ENCODE measurements at places on chromosomes 12 and 14. TPM values are rescaled to one million over a fixed set of nuclear protein-coding genes. Genes with fewer than 3 reads are reported as not detected.

- no peak for DNase-seq
Measured at GRCh38 chr12:88181881-88182280, 39.8 kb downstream of the TMTC3 start.

- DNase-seq = no peak
Measured at GRCh38 chr14:100736269-100737180, 9.8 kb downstream of the DLK1 start.

- DNase-seq = no peak
Measured at GRCh38 chr12:94750864-94751263, 100.5 kb upstream of the TMCC3 start.

DNA sequence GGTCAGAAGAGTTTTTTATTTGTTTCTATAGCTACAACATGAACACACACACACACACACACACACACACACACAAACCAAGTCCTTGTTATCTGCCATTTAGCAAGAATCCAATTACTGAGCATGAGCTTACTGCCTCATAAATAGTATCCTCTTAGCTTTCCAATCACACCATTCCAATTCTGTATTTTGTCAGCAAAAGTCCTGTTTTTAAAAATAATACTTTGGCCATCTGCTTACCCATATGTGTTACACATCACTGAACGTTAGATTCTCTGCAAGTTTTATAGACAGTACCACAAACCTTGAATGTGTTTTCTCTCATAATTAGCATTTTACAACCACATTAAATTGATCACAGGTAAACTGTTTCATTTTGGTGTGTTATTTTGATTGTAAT lies 1905.4 kb upstream of the FLRT2 start:
- DNase-seq = no peak

GRCh38 chr14:57865403-57866198 lies at the start of gene SLC35F4:
Gene SLC35F4, minus strand, starts transcription at chr14:57866092.
- DNase-seq = no peak

GRCh38 chr14:66206554-66206953 lies 279.6 kb upstream of the CCDC196 start:
- no peak for DNase-seq

DNA sequence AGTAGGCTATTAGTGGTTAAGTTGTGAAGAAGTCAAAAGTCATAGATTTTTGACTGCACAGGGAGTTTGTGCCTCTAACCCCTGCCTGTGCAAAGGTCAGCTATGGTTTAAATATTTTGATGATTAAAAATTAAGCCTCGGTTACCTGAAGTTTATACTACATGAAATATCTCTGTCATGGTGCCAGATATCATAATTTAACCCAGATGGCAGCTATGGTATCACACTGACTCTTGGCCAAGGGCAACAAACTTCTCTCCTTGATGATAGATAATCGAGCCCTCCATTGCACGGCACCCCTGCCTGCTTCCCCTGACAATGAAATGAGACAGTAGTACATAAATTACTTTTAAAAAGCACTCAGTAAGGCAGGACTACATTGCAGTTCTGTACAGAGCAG lies 80.8 kb downstream of the SLC35F4 start:
- DNase-seq = no peak

- no peak for DNase-seq
Measured at GRCh38 chr14:71123579-71124135, 216.4 kb downstream of the PCNX1 start.

ABCD4 gene
- 28.0 TPM for polyA plus RNA-seq

RAD9B gene
- polyA plus RNA-seq = 1.4 TPM

KRT6A gene
- polyA plus RNA-seq = not detected

PLEKHD1 gene
- not detected for polyA plus RNA-seq
